ENCODE measurements at places on chromosomes 6 and 20.

DNA sequence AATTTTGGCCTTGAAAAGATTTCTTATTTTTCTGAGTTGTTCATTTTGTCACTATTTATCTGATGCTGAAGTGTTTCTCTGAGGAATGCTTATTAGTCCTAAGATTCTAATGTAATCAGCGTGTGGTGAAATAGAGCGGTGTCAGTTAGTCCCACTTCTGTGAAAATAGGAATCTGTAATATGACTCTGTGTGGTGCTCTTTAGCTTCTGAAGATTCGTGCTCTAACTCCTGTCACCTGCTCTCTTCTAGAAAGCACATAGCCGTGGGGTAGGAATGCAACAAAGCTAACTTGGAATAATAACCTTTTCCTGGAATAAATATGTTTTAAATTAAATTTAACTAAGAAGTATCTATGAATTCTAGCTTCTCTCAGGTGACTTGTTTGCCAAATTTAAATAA lies 90.4 kb downstream of the BCKDHB start:
- no peak for DNase-seq

GRCh38 chr20:51860111-51860882 lies 58.0 kb upstream of the SALL4 start:
- no peak for DNase-seq

- no peak for DNase-seq
These were observed 8.6 kb downstream of the HS3ST5 start for GRCh38 chr6:114334237-114334636.

GRCh38 chr20:22958390-22958789 lies 76.7 kb upstream of the SSTR4 start:
- no peak for DNase-seq

DNA sequence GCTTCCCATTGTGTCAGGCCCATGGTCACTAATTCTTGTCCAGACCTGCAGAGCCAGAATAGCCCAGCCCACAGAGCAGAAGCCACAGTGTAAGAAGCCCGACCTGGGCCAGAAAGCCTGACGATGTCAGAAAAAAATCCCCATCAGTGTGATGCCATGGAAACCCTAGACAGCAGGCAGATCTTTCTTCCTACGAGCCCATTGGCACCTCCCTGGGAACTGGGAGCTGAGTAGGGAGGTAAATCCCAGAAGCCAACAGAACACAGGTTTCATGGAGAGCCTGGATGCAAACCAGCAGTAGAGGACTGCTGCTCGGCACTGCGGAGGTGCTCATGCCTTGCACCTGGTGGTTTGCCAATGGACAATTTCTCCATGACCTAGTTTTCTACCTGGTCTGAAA lies 82.2 kb upstream of the SLC22A16 start:
- no peak for DNase-seq

DNA sequence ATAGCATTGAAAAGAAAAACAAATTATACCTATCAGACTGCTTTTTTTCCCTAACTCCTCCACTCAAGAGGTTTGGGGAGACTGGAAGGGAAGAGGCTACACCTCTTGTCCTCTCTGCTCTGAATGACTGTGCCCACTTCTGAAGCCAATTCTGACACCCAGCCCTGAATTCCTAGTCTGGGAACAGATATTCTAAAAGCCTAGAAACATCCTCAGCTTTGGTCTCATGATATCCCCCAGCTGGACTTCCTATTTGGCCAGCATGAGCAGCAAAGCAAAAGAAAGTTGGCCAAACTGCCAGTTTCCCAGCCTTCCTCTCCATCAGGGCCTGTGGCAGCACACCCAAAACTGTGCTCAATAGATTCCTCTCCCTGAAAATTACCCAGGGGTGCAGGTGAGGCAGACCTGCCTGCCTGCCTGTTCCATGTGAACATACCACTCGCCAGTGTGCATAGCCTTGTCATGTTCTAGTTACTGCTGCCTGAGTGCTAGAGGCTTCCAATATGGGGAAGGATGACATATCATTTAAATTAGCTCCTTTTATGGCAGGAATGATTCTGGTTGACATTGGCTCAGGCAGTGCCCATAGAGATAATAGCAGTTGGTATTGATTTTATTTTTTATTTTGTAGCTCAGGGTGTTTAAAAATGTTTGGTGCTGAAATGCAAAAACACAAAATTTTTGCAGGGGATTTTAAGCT lies 152.1 kb upstream of the RIN2 start:
- no peak for DNase-seq

GRCh38 chr20:49928411-49929141 lies 7.6 kb upstream of the RNF114 start:
- peak; percentile 60 for DNase-seq

DNA sequence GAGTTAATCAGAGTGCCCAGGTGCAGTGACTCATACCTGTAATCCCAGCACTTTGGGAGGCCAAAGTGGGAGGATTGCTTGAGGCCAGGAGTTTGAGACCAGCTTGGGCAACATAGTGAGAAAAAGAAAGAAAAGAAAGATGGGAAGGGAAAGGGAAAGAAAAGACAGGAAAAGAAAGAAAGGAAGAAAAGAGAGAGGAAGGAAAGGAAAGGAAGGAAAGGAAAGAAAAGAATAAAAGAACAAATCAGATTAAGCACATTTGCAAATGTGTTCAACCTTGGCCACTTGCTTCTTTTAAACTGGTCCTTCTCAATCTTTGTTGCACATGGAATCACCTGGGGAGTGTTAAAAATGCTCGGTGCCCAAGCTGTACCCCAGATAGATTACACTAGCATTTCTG lies 28.0 kb downstream of the NR2E1 start:
- no peak for DNase-seq

GRCh38 chr6:52577778-52578463 lies 1.1 kb upstream of the TRAM2 start:
- no peak for DNase-seq

- no peak for DNase-seq
These were observed 24.7 kb downstream of the EDN3 start for GRCh38 chr20:59325142-59325523.

- no peak for DNase-seq
These were observed 5.5 kb upstream of the ATRN start for GRCh38 chr20:3465301-3465700.

DNA sequence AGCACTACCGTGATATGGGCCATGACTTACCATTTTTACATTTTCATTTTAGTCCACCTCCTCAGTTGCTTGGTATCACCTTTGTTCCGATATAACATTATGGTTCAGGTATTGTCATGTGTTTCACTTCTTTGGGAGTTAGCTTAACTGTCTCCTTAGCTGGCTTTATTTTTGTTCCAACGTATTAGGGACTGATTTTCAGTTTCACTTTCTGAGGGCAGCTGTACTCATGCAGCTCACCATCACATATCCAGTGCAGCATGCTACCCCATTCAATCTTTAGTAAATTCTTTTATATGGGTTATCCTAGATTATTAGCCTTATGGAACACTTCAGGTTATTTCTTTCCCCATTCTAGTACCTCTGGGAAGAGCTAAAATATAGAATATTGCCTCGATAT lies 362.2 kb upstream of the IRAK1BP1 start:
- no peak for DNase-seq

DNA sequence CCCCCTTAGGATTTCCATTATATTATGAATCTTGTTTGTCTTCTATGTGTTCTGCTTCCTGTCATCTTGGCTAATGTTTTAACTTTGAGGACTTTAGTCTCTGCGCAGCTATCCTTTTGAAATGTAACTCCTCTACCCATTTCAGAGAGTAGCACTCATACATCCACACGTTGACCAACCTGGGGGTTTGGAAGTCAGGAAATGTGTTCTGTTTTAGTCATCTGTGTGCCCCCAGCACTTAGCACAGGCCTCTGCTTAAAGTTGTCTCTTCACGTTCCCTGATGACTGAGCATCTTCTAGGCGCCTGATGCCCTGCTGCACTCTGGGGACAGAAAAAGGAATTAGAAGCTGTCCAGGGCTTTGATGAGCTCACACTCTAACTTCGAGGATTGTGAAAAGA lies 47.9 kb downstream of the HMGN3 start:
- DNase-seq = no peak

DNA sequence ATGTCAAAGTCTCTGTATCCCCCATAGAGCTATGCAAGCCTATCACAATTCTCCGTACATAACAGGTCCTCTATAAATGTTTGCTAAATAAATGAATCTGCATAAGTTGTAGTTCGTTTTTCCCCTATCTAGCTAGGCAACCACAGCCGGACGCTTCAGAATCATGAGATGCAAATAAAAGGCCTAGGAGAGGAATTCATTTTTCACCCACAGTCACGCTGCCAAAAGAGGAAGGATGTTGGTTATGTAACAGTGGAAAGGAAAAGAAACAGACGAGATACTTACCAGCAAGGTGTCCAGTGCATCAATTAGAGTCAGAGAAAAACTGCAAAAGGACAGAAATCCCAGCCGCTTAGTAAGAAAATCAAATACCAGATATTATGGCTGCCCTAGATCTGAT lies 2.4 kb downstream of the EDEM2 start:
- no peak for DNase-seq

DNA sequence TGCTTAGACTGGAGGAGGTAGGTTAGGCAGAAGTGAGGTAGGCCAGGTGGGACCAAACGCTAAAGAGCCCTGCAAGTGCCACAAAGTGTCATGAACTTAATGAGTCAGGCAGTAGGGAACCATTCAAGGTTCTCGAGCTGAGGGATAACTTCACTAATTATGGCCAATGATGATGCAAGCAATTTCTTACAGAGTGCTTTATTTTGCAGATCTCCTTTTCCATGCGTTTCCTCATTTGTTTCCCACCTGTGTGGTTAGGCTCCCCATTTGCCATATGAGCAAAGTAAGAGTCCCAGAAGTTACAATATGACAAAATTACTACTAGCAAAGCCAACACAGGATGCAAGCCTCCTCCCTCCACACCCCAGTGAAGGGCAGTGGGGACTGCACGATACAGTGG lies 36.5 kb upstream of the PSMF1 start:
- no peak for DNase-seq

DNA sequence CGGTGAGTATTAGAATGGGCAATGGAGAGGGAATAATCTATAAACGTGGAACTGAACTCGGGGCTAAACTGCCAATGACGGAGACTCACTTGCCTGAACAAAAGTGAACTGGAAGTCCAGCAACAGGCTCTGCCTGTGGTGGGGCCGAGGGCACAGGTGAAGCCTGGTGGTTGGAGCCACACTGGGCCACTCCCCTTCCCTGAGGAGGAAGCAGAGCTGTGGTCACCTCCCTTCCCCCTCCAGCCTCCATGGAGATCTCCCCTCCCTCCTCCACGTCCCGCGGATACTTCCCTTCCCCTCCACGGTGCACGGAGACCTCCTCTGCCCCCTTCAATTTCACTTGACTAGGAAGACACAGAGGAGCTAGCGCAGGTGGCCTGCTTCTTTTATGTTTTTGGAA lies 14.7 kb upstream of the DSP start:
- no peak for DNase-seq

- DNase-seq = no peak
These were observed 47.4 kb downstream of the MAP7 start for GRCh38 chr6:136502786-136503185.

- no peak for DNase-seq
These were observed 21.5 kb upstream of the TAF4 start for GRCh38 chr20:62087227-62087626.

- DNase-seq = no peak
These were observed 200.5 kb upstream of the CDYL start for GRCh38 chr6:4575714-4576113.

GRCh38 chr20:8971669-8972316 lies 97.1 kb upstream of the PLCB4 start:
- DNase-seq = no peak

DNA sequence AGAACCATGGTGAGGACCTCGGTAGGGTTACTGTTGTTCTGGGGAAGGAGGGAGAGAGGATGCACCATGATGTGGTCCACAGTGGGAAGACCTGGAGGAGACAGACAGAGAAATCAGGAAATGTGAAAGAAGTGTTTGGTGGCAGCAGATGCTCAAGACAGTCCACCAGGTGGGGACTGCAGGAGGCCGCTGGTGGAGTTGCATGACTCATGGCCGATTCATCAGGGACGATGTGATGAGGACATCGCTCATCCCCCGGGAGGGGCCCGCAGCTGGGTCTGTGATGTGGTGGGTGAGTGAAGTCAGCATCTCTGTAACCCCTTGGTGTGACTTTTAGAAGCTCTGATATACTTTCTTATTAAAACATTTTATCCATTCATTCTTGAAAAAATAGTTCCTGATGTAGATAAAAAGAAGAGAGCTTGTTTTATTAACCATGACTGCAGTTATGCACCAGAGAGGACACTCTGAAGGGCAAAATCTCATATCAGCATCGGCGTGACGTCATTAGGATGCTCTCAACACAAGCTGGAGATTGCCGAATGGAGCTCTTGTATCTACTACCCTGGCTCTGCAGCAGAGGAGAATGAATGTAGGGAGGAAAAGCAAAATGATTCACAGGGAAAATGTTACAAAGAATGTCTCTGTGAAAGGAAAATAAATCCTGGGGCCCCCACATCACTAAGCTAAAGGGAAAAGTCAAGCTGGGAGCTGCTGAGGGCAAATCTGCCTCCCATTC lies 71.2 kb downstream of the RAMACL start:
- DNase-seq = no peak

DNA sequence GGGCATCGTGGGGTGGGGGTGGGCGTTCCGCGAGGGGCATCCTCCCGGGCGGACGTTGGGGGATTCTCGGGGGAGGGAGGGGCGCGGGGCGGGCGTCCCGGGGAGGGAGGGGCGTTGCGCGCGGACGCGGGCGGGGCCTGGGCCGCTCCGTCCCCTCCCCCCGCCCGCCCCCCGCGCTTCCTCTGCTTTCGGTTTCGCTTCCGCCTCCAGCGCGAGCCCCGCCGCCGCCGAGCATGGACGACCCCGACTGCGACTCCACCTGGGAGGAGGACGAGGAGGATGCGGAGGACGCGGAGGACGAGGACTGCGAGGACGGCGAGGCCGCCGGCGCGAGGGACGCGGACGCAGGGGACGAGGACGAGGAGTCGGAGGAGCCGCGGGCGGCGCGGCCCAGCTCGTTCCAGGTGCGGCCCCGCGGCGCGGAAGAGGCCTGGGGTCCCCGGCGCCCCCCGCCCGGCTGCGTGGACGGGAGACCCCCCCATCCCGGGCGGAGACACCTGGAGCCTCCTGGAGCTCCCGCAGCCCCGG lies at the start of gene OGFR:
Gene OGFR (plus strand): TSS at position 209 of the 528 bp plus-strand sequence. CDS start 25 bp downstream, at position 234.
- peak; percentile 72 for DNase-seq

- DNase-seq = no peak
These were observed 49.1 kb downstream of the AKAP12 start for GRCh38 chr6:151288712-151289398.

- DNase-seq = no peak
These were observed 592.8 kb upstream of the JAG1 start for GRCh38 chr20:11266571-11266970.

DNA sequence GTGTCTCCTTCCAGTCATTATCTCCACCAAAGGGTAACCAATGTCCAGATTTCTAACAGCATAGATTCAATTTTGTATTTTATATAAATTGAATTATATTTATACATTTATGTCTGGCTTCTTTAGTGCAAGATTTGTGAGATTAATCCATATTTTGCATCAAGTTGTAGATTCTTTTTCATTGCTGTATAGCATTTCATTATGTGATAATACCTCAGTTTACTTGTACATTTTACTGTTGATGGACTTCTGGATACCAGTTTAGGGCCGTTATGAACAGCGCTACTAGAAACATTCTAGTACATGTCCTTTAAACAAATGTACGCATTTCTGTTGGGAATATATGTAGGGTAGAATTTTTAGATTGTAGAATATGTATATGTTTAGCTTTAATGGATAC lies 6.2 kb downstream of the BLTP3A start:
- no peak for DNase-seq

Data from naive thymus-derived CD4-positive, alpha-beta T cell (primary cell).